Activated naive CD8-positive, alpha-beta T cell treated with anti-CD3 and anti-CD28 coated beads for 36 hours (primary cell): ENCODE measurements at places on chromosomes 3 and 15.

GRCh38 chr3:100756441-100756840, 47.1 kb downstream of the TFG start:
- H3K36me3 ChIP-seq = peaks cover 10% of the 10 kb centered on the region
- H3K27ac ChIP-seq = no peak overlapping the region
- H3K4me1 ChIP-seq = no peaks in the 10 kb centered on the region
- no peak for DNase-seq
- H3K4me3 ChIP-seq = no peak overlapping the region

DNA sequence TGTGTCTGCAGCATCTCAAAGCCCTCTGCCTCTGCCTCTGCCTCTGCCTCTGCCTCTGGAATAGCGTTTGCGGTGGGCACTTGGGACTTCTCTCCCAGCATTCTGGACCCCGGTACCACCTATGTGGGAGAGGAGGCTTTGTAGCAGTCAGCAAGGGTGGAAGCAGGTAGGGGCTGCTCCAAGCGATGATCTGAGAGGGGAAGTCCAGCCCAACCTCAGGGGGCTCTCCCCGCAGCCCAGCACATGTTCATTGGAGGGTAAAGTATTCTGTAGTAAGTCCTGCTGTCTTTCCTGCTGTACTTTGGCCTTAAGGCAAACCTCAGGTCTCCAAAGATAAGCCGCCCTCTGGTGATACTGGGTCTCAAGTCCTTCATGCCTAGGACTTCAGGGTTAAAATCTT, 68.6 kb downstream of the FAM174B start:
- H3K27ac ChIP-seq = no peak overlapping the region
- no peak for DNase-seq
- no peak overlapping the region for H3K4me3 ChIP-seq
- H3K27me3 ChIP-seq = no peaks in the 10 kb centered on the region
- H3K36me3 ChIP-seq = no peaks in the 10 kb centered on the region
- no peaks in the 10 kb centered on the region for H3K4me1 ChIP-seq

DNA sequence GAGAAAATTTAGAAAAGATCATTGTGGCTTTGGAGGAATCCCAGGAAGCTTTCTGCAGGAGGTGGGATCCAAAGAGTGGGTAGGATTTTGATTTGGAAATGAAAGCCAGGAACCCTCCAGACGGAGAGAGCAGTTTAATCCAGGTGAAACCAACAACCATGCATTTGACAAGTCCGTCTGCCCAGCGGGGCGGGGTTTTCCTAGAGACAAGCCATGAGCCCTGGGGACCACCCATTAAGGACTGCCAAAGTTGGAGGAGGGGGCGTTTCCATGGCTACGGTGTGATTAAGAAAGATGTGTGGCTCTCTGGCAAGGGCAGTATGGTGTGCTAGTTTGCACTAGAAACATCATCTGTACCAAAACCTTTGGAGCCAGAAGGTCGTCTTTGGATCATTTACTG, 53.4 kb downstream of the SRGAP3 start:
- no peaks in the 10 kb centered on the region for H3K36me3 ChIP-seq
- no peak for DNase-seq
- H3K27ac ChIP-seq = no peak overlapping the region
- no peaks in the 10 kb centered on the region for H3K27me3 ChIP-seq

- no peaks in the 10 kb centered on the region for H3K36me3 ChIP-seq
- H3K27ac ChIP-seq = no peak overlapping the region
- no peaks in the 10 kb centered on the region for H3K4me1 ChIP-seq
- DNase-seq = no peak
- no peak overlapping the region for H3K4me3 ChIP-seq
These were observed 572.1 kb downstream of the FGF12 start for GRCh38 chr3:192155194-192155593.

DNA sequence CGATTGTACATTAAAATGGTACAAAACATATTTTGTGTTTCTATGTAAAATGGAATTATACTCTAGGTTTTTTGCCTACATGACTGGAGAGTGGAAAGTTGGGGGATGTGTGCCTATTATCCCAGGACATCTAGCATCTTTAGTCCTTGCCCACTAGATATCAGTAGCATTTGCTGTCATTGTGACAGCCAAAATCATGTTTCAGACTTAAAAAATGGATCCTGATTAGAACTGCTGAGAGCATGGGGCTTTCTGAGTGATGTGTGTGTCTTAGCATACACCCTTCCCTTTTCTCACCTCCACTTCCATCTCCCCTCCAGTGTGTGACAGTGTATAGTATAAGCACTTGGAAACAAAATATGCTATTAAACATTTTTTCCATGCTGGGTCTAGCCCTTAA, 13.3 kb downstream of the ARMC8 start:
- peaks cover 29% of the 10 kb centered on the region for H3K36me3 ChIP-seq
- H3K4me3 ChIP-seq = no peak overlapping the region
- H3K27ac ChIP-seq = no peak overlapping the region
- peaks cover 39% of the 10 kb centered on the region for H3K4me1 ChIP-seq
- DNase-seq = no peak

DNA sequence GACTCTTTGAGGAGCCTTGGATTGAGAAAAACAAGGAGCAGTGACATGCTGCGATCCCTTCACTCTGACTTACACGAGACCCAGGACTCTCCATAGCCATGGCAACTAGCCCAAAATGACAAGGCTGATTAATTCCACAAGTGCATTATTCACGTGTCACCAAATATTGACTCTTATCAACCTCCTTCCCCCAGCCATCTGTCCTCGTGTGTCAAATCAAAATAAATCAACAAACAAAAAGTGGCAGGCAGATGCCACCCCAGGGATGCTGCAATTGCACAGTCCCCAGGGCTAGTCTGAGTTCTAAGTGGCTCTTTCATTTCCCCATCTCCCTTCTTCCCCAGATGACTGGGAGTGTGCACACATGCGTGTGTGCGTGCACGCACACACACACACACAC, 104.9 kb downstream of the AQP9 start:
- no peak overlapping the region for H3K27ac ChIP-seq
- no peaks in the 10 kb centered on the region for H3K4me1 ChIP-seq
- DNase-seq = no peak

DNA sequence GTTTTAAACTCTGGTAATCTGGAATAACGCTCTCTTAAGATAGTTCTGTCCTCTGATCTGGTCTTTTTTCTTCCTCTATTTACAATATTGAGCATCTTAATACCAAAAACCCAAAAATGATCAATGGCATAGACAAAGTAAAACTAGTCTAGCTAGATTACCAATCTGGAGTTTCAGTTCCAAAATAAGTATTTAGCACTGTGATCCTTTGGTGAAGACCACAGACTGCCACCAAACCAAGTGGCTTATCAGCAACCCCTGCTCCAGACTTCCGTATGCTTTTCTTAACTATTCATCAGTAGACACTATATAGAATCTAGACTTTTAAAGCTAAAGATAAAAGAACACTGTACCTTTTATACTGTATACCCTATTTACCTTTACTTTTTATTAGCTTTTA, 35.5 kb upstream of the MAN2C1 start:
- peaks cover 22% of the 10 kb centered on the region for H3K4me1 ChIP-seq
- H3K27ac ChIP-seq = no peak overlapping the region
- H3K36me3 ChIP-seq = peaks cover 33% of the 10 kb centered on the region
- H3K27me3 ChIP-seq = no peaks in the 10 kb centered on the region
- DNase-seq = no peak
- no peak overlapping the region for H3K4me3 ChIP-seq

- H3K4me3 ChIP-seq = no peak overlapping the region
- H3K27me3 ChIP-seq = no peaks in the 10 kb centered on the region
- H3K27ac ChIP-seq = no peak overlapping the region
- H3K36me3 ChIP-seq = peaks cover 2% of the 10 kb centered on the region
- peaks cover 11% of the 10 kb centered on the region for H3K4me1 ChIP-seq
These were observed 291.5 kb upstream of the TBL1XR1 start for GRCh38 chr3:177488740-177489139.

DNA sequence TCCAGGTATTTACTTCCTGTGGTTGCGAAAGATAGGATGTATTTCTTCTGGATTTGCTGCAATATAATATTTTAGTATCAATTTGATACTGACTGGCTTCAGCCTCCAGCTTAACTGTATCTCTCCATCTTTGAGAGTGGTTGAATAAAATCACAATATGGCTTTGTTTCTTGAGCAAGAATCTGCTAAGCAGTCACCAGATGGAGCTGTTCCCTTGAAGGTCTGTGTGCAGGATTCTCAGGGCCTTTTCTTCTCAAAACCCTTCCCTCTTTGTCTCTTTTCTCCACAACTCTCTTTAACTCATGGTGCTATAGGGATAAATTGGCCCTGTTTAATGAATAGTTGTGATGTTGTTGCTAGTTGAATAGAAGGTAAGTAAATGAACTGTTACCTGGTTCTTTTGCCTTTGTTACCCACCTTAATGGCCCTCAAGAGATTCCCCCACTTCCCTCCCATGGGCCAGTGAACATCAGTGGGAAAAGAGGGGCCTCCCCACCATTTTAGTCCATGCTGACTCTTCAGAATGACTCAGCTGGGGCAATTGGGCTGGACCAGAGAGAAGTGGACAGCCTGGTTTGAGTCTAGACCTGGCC, 34.8 kb upstream of the RAB6B start:
- no peak overlapping the region for H3K27ac ChIP-seq
- H3K27me3 ChIP-seq = peaks cover 15% of the 10 kb centered on the region
- peaks cover 7% of the 10 kb centered on the region for H3K4me1 ChIP-seq
- no peak overlapping the region for H3K4me3 ChIP-seq
- no peaks in the 10 kb centered on the region for H3K36me3 ChIP-seq

- H3K4me1 ChIP-seq = peaks cover 70% of the 10 kb centered on the region
- H3K27me3 ChIP-seq = no peaks in the 10 kb centered on the region
- DNase-seq = no peak
- peak overlapping the region; percentile 63 for H3K27ac ChIP-seq
These were observed 5.2 kb downstream of the EXOSC7 start for GRCh38 chr3:44981220-44981619.

GRCh38 chr3:114060906-114061655, 4.5 kb downstream of the QTRT2 start:
- H3K27ac ChIP-seq = no peak overlapping the region
- DNase-seq = no peak
- H3K27me3 ChIP-seq = no peaks in the 10 kb centered on the region
- peaks cover 42% of the 10 kb centered on the region for H3K36me3 ChIP-seq

DNA sequence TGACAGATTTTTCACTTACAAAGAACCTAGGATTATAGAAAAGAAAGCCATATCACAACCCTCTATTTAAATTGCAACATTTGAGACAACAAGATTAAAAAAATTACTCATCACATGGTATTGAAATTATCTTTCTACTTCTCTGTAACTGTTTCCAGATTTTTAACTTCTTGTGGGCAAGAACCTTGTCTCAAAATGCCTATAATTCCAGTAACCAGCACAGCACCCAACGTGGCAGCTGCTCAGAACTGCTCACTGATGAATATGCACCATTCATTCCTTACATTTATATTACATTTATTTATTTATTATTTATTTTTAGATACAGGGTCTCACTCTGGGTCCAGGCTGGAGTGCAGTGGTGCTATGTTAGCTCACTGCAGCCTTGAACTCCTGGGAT, 216.1 kb downstream of the THRB start:
- DNase-seq = no peak
- H3K27me3 ChIP-seq = peaks cover 11% of the 10 kb centered on the region
- H3K27ac ChIP-seq = no peak overlapping the region
- no peak overlapping the region for H3K4me3 ChIP-seq

DNA sequence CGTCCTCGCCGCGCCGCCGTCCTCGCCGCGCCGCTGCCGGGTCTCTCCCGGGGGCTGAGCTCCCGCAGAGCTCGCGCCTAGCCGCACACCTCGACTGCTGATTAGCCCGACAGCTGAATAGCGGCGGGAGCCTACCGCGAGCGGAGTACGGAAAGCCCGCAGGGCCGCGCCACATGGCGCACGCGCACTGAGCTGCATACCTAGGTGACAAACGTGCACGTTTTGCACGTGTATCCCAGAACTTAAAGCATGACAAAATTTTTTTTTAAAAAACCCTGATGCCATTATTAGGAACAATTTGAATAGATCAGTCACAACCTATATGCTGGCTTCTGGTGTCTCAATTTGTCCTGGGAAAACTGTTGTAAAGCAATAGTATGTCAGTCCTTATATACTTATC, at the start of gene GOLGA8A:
TSS of gene GOLGA8A (minus strand) at position 122 of the 400 bp plus-strand sequence. CDS start 48,117 bp downstream, outside the sequence.
- H3K27me3 ChIP-seq = peaks cover under 1% of the 10 kb centered on the region
- peaks cover 21% of the 10 kb centered on the region for H3K36me3 ChIP-seq
- H3K4me3 ChIP-seq = peak within 1 kb of the TSS; percentile 90
- DNase-seq = peak; percentile 84
- H3K4me1 ChIP-seq = peaks cover 17% of the 10 kb centered on the region
- peak within 1 kb of the TSS; percentile 95 for H3K27ac ChIP-seq

DNA sequence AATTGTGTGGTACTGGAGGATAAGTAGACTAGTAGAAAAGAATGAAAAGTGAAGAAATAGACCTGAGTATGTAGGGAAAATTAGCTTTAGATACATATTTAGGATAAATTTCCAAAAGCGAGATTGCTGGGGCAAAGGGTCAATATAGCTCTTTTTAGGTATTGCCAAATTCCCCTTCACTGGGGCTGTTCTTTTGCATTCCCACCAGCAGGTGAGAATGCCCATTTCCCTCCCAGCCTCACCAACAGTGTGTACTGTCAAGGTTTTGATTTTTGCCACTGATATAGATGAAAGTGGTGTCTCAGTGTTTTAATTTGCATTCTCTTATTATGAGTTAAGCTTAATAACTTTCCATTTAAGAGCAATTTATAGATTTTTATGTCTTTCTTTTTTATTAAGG, 35.7 kb upstream of the BHLHE40 start:
- H3K27ac ChIP-seq = no peak overlapping the region
- no peak overlapping the region for H3K4me3 ChIP-seq
- no peak for DNase-seq
- no peaks in the 10 kb centered on the region for H3K27me3 ChIP-seq
- peaks cover 2% of the 10 kb centered on the region for H3K36me3 ChIP-seq

GRCh38 chr3:13881536-13882410, 1.9 kb upstream of the WNT7A start:
- H3K27ac ChIP-seq = no peak overlapping the region
- H3K4me1 ChIP-seq = peaks cover 4% of the 10 kb centered on the region
- H3K27me3 ChIP-seq = peaks cover 24% of the 10 kb centered on the region
- no peak overlapping the region for H3K4me3 ChIP-seq
- no peak for DNase-seq
- no peaks in the 10 kb centered on the region for H3K36me3 ChIP-seq

DNA sequence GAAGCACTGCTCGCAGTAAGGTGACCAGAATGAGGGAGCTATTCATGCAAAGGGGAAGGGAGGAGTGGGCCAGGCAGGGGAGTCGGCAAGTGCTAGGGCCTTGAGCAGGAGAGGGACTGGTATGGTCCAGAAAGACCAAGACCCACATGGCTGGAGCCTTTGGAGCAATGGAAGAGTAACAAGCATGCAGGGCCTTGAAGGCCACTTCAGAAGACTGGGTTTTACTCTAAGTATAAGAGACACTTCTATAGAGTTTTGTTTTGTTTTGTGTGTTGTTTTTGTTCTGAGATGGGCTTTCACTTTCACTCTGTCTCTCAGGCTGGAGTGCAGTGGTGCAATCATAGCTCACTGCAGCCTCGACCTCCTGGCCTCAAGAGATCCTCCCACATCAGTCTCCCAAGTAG, 42.0 kb downstream of the BFSP2 start:
- peak overlapping the region; percentile 77 for H3K27ac ChIP-seq
- no peaks in the 10 kb centered on the region for H3K27me3 ChIP-seq
- DNase-seq = no peak
- peaks cover 28% of the 10 kb centered on the region for H3K4me1 ChIP-seq
- peaks cover 8% of the 10 kb centered on the region for H3K36me3 ChIP-seq

- H3K4me1 ChIP-seq = no peaks in the 10 kb centered on the region
- no peak overlapping the region for H3K4me3 ChIP-seq
- H3K27ac ChIP-seq = no peak overlapping the region
- DNase-seq = no peak
These were observed 82.3 kb upstream of the LPP start for GRCh38 chr3:188071636-188072035.
